ENCODE measurements at places on chromosomes 1 and 21.
A peak's percentile ranks its signal among the peaks of the same experiment; 100 is the strongest.

- no peak for DNase-seq
Measured at GRCh38 chr21:34552360-34553098, 40.5 kb upstream of the KCNE1 start.

DNA sequence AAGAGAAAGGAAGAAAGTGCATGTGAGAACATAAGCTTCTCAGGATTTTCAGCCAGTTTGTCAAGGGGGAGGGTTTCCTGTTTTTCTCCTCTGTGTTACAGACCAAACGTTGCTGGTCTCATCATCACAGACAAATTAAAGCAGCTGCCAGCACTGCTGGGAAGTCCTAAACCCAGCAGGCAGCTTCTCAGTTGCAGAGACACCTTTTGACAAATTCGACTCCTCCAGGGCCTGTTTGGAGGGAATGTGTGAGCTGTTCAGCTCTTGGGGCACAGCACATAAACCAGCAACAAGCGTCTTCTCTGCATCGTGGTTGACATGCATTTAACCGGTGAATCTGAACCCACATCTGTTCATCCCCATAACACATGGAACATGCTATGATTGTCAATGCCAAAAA lies 454.6 kb upstream of the RUNX1 start:
- DNase-seq: no peak

DNA sequence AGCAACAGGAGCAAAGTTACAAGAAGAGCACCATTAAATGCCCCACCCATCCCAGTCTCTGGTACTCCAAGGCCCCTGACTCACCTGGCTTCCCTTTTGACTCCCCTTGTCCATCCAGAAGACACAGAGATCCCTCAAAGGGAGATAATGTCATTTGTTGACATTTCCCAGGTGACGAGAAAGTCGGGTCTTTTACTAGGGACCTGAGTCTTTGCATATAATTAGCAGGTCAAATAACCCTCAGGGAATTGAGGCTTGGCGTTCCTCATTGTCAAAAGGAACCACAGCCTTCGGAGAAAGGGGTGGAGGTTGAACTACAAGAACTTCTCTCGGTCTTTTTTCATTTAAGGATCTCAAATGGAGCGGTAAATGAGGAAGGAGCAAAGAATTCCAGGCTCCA lies 133.2 kb downstream of the PROX1 start:
- DNase-seq: no peak

GRCh38 chr1:35448344-35448801 lies 108.8 kb downstream of the KIAA0319L start:
- DNase-seq: peak; percentile 89
